ENCODE measurements at places on chromosomes 1 and 21.

DNA sequence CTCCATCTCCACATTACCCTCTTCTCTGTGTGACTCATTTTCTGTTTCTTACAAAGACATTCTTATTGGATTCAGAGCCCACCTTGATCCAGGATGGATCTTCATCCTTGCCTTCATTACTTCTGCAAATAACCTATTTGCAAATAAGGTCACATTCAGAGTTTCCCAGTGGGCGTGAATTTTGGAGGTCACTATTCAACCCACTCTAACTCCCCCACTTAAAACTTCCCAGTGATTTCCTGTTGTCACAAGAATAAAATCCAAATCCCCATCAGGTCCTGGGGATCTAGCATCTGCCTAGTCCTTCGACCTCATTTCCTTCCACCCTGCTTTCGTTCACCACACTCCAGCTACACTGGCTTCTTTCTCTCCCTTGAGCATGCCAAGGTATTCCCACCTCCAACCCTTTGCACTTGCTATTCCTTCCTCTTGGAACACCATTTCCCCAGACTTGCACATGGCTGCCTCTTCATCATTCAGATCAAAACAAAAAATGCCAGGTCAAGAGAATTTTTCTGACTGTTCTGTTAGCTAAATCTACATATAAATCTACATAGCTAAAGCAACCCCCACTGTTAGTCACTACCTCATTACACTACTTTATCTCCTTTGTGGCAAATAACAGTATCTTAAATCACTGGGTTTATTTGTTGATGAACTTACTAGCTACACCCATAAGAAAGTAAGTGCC is 187.2 kb downstream of the TOMM20 start:
- no peak for DNase-seq

GRCh38 chr1:156584813-156585212 is 5.3 kb downstream of the TTC24 start:
- DNase-seq = no peak

DNA sequence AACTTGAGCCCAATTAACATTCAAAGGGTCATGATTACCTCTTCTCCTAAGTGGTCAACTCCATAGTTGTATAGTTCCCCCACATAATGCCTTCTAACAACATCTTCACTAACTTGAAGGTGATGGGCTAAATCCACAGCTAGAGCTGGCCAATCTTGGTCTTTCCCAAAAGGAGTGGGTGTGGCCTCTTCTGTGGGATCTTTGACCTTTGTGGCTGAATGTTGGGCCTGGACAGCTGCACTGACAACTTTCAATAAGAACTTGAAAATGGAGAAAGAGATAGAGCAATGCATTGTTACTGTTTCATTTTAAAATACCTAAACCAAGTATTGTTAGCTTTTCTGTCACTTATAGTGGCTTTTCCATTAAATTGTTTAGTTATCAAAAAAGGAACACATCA is 59.2 kb downstream of the IARS2 start:
- no peak for DNase-seq

GRCh38 chr1:237852342-237852741 is 38.4 kb downstream of the ZP4 start:
- DNase-seq = no peak

DNA sequence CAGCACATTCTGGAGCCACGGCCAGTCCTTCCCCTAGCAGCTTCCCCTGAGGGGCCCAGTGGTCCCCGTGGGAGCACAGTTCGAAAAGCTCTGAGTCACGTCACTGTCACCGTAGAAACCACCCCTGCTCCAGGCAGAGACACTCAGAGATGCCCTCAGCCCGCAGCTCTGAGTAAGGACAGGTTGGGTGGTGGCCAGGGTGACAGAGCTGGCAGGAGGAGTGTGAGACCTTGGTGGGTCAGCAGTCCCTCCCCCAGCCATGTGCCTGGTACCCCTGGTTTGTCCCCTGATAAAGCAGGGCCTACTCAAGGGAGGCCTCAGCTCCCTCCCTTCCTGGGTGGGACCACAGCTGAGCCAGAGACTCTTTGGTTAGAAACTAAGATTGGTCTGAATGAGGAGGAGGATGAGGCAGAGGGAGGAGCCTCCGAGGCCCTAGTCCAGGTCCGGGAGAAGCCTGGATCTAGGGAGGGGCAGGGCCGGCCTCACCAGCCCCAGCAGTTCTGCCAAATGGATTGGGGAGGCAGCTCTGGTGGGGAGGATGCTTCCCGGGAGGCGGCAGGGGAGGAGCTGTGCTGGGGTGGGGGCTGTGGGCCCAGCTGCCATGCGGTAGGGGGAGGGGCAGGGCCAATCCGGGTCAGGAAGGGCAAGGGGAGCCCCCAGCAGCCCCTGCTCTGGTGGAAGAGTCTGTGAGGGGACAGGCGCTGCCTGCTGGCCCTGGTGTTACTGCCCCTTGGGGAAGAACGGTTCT is 55.2 kb downstream of the SLC9A1 start:
- DNase-seq = peak; percentile 64

DNA sequence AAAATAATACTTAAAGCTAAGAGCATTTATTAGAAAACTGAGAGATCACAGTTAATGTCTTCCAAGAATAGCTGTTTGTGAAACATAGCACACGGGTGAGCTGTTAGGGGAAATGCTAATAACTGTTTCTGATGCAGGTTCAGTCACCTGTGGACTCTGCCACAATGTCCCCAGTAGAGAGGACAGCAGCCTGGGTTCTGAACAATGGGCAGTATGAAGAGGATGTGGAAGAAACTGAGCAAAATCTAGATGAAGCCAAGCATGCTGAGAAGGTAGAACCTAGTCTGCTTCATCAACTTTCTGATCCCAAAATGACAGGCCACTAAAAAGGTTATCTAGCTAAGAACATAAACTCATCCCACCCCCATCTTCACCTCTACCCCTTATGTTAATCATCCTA is 32.6 kb downstream of the CLEC20A start:
- DNase-seq = no peak

- DNase-seq = no peak
Observed at GRCh38 chr1:41626146-41626545, 141.7 kb upstream of the EDN2 start.

DNA sequence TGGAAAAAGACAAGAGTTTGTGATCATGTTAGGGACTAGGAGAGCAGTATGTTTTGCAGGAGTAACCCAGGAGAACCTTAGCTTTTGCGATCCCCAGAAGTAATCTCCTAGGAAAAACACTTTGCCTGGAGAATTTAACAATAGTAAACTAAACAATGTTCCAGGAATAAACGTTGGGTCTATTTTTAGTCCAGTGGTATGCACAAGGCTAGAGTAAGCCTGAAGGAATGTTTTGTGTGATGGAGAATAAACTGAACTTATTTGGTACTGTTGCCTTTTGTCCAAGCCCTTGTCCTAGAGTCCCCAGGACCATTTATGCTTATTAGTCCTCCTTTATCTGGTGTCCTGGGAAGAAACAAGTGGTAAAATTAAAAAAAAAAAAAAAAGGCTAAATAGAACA is 28.7 kb upstream of the RGS5 start:
- no peak for DNase-seq

- DNase-seq = no peak
Observed at GRCh38 chr1:53454019-53454418, 5.2 kb upstream of the DMRTB1 start.

DNA sequence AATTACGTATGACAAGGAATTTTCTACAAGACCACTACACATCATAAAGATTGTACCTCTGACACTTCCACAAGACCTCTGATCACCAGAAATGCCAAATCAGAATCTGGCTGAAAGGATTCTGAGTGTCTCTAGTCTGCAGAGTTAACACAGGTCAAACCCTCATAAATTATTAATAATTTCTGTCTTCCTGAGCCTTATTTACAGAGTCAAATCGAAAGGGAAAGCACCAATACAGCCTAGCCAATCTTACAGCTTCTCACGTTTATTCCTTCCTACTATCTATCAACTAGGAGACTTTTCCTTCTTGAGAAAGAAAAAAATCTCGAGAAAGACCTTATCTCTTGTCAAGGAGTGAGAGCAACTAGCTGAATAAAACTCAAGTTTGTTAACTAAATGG is 2151.6 kb downstream of the MRPL39 start:
- no peak for DNase-seq

GRCh38 chr1:53122961-53123413 is 19.5 kb downstream of the SLC1A7 start:
- no peak for DNase-seq

GRCh38 chr1:150970808-150971582 is 3.6 kb downstream of the CERS2 start:
- DNase-seq = no peak

Data from right forelimb (tissue), 1 donor.